ENCODE measurements at places on chromosomes 16 and 17.

GRCh38 chr17:54848368-54848987, 52.2 kb upstream of the TOM1L1 start:
- DNase-seq: no peak

DNA sequence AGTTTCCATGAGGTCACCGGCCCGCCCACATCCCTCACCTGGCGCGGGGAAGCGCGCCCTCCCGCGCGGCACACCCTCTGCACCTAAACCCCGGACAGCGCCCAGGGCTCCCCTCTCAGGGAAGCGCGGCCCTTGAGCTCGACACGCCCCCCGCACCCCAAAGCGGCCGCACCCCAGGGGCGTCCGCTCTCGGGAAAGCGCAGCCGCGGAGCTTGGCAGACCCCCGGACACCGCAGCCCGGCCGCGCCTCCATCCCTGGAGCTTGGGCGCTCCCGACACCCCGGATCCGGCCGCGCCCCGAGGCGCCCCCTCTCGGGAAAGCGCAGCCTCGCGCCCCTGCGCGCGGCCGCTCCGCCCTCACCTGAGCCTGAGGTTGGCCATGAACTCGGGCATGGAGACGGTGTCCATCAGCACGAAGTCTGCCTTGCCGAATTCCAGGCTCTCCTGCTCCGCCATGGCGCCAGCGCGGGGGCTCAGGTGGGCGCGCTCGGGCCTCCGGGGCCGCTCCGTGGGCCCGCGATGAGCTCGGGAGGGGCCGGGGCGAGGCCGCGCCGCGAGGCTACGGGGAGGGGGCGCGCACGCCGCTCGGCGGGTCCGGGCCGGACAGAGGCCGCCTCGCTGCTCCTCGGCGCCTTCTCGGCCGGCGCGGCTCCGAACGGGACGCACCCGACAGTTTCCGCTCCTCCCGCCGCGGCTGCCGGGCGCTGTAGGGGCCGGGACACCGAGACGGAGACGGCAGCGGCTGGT, at the start of gene MYO1D:
TSS of gene MYO1D (minus strand) at position 708 of the 747 bp plus-strand sequence. CDS start at position 456, 252 bp downstream.
- DNase-seq: peak; percentile 33

DNA sequence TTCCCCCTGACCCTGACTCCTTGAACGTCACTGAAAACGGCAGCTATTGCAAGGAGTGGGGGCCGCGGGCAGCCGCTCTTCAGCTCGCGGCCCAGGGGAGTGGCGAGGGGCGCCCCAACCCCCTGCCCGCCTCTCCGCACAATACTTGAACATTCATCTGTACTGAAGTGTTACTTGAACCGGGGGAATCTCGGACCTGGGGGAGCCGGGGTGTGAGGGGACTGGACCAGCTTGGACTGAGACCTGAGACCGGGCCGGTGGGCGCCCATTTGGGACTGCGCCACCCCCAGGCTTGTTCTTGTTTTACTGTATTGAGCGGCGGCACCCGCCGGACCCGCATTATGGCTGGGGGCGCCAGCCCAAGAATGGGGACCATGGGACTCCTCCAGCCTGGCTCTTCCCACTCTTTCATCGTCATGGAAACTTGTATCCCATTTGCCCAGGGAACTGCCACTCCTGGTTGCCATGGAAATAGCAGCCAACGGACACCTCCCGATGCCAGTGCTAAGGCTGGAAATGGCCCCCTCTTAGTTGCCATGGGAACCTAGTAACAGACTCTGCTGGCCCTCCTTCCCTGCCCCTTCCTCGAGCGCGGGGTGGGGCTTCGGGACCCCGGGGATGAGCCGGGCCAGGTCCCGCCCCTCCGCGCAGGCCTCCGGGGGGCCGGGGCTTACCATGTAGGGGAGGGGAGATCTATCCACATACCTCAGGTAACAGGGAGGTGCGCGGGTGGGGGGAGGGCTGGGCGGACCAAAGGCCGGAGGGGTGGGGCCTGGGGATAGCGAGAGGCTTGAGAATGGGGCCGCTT, 805 bp upstream of the ORAI3 start:
- DNase-seq: peak; percentile 92

DNA sequence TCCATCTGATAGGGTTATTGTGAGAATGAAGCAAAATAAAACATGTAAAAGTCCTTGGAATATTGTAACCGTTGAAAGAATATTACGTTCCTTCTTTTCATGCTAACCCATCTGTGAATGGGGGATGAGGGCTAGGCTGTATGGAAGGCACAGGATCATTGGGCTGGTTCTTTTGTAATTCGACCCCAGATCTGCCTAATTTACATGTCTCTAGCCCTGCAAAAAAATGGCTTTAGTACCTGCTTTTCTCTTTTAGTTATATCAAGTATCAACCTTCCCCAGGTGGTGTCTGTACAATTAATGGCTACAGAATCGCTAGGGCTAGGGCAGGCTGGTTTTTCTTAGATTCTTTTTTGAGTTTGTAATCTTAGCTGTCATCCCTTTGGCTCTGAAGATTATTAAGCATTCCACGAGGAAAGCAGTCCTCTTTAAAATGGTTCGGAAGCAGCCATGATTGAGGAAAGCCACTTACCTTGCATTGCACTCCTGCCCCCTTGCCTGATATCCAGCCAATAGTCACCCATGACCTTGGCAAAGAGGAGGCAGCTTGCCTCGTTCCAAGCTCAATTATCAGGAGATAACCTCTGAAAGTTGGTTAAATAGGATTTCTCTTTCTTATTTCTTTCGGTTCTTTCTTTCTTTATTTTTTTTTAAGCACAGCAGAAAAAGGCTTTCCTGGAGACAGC, 153.9 kb upstream of the ZKSCAN2 start:
- DNase-seq: no peak

DNA sequence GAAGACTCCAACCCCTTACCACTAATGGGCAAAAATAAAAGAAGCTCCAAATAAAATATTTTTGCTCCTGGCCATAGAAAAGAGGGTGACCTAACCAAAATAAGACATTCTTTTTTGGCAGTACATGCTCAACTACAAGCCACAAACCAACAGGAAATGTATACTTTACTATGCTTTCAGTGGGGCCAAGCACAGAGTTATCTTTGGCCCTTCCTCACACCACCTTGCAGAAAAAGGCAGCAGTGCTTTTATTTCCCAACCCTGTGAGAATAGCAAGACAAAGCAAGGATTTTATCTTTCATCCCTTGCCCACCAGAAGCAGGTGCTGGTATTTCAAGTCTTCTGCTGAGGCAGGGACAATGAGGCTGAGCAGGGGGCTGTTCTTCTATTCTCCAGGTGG, 1493.1 kb downstream of the CDH11 start:
- no peak for DNase-seq

Data from HT1080 (cell line).